ENCODE measurements at places on chromosomes 4 and X. TPM values are rescaled to one million over a fixed set of nuclear protein-coding genes. Genes with fewer than 3 reads are reported as not detected.

The NLGN3 gene
- 0.90 TPM for total RNA-seq

The PABPC5 gene
- not detected for total RNA-seq

DNA sequence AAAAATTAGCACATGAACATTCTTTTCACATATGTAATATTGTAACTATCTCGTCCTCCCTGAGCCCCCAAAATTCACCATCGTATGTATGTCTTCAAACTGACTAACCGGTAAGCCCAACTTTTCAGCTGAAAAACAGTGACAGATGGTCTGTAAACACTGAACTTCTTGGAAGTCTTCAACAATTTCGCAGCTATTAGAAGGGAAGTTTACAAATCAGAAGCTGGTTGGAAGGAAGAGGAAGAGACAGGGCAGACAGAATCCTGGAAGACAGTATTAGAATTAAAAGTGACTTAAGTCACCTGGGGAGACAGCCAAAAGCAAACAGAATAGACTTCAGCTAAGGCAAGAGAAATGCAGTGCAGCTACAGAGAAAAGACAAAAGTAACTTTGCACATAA is 858.4 kb downstream of the ADGRL3 start:
- DNase-seq: no peak
- no peaks in the 10 kb centered on the region for H3K27me3 ChIP-seq
- no peaks in the 10 kb centered on the region for H3K36me3 ChIP-seq
- no peak overlapping the region for H3K4me3 ChIP-seq

DNA sequence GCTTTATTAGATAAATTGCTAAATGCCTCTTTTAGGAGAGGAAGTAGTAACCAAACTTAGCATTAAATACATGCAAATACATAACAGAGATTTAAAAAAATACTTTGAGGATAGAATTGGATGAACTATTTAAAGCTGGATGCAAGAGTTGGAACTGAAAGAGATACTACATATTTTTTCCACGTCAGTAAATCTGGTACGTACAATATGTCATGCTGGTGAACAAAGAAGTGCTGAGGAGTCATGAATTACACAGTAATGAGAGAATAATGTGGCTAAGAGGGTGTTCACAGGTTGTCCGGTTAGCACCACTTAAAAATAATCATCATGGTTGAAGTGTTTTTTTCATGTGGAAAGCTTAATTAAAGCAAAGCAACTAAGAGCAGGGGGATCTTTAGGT is 184.1 kb upstream of the FRMPD4 start:
- H3K27me3 ChIP-seq: no peaks in the 10 kb centered on the region
- no peak overlapping the region for H3K27ac ChIP-seq
- DNase-seq: no peak
- H3K36me3 ChIP-seq: no peaks in the 10 kb centered on the region
- H3K4me1 ChIP-seq: no peaks in the 10 kb centered on the region
